Naive thymus-derived CD4-positive, alpha-beta T cell (primary cell): ENCODE measurements at places on chromosomes 2 and 18.

DNA sequence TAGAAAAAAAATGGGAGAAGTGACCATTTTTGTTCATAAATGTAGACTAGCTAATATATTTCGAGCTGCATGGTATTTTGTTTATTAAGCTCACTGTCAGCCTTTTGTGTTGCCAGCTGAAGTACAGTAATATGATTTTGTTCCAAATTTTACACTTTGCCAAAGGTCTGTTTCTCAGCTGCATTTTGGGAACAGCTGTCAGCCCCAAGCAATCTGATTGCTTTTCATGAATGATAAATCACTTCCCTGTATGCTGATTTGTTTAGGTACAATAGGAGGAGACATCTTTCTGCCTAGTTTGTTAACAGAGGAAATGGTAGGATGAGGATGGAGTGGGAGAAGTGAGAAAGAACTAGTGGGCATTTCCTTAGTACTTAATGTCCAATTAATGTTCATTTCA is 79.3 kb downstream of the NABP1 start:
- no peak for DNase-seq

- no peak for DNase-seq
These were observed 3.2 kb downstream of the RALBP1 start for GRCh38 chr18:9478545-9478944.

DNA sequence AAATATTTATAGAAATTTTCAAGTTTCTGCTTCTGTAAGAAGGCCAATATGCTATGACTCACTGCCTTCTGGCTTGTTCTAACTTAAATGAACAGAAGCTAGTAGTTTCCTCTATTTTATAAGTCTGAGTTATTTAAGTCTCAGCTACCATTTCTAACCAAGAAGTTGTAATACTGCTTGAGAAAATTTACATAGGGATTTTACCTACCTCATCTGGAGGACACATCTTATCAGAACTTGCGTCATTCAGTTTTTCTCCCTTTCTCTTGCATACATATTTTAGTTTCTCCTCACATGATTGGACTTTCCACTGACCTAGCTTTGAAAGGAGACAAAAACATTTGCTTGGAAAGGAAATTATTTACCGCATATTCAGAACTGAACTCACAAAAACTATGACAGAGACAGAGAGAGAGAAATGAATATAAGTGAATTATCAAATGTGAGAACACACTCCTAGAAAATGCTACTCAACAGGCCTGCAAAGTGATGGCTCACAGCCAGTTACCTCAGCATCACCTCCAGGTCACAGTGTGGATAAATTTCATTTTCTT is 81.1 kb upstream of the CD302 start:
- no peak for DNase-seq

DNA sequence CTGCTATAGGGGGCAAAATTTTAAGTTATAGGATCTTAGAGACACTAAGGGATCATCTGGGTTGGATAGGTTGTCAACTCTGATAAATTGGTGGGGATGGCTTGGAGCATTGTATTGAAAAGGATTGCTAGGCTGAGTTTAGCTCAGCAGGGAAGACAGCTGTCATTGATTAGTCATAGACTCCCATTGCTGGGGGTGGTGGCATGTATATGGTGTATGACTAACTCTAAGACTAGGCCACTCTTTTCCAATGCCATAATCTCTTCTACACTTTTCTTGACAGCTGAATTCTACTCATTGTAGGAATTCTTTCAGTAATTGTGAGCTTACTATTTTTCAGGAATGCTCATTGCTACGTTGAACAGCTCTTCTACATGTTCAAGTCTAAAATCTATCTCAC is 81.3 kb upstream of the PELI1 start:
- no peak for DNase-seq
